T-helper 2 cell treated with Interferon-gamma antibody and Interleukin-4, amounts not matched to agents 5 μg/mL and 100 μg/mL, for 36 hours (primary cell): ENCODE measurements at places on chromosomes 7 and 10.
A peak's percentile ranks its signal among the peaks of the same experiment; 100 is the strongest.

DNA sequence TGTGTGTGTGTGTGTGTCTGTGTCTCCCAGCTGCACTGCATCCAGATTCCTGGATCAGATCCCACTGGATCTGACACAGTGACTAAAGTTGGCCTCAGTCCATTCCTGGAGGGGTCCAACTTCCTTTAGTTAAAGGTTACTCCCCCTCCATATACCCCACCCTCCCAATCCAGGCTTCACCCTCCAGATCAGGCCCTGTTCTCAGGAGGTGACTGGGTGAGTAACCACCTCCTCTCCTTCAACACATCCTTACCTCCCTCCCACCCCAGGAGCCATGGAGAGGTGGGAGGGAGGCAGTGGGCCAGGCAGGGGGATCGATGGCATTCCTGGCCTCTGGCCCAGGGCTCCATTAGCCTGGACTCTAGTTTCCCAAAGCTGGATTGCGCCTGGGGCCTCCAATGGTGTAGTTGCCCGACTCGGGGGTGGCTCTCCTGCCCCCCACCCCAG, 11.3 kb downstream of the KCNIP2 start:
- no peak for DNase-seq

DNA sequence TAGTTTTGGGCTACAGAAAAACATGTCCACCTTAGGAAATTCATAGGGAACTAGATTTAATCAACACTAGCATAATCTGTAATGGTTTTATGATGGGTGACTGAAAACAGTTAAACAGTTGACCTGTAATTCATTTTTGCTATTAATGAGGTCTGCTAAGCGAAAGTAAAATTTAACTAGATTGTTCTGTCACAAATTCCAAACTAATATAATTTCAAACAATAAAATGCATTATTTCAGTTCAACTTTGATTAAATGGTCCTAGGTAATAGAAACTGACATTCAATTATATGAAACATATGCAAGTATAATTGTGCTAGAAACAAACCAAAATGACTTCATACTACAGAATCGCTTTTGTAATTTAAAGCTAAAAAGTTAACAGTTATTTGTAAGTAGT, 6.9 kb downstream of the NOC3L start:
- DNase-seq = no peak

DNA sequence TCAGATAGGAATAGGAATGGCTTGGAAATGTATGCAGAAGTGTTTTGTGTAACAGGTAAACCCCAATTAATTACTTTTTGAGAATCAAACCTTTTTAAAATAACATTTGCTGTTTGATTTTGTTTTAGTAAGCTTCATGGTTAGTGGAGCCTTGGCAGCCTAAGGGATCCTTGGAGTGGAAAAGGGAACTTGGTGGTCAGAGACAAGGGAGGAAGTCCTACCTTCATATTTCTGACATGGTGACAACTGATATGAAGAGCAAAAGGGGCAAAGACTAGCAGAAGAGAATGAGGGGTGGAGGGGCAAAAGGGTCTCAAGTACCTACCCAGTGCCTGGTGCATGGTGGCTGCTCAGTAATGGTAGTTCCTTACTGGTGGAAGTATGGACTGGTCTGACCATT, 32.3 kb downstream of the AHCYL2 start:
- no peak for DNase-seq

DNA sequence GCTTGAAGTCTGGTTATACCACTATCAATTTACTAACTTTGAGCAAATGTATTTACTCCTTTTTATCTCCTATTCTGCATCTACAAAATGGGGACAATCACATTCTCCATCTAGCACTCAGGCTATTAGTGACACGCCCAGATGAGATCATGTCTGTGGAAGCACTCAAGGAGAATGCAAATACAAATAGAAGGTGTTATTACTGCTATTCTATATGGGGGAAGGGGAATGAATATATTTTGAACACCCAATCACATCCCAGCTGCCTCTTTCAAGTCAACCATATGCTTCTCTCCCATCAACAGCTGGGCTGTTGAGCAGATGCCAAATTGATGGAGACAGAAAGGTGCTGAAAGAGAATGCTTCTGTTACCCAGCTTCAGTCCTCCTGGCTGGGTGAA, 23.5 kb downstream of the SGMS1 start:
- DNase-seq = no peak

DNA sequence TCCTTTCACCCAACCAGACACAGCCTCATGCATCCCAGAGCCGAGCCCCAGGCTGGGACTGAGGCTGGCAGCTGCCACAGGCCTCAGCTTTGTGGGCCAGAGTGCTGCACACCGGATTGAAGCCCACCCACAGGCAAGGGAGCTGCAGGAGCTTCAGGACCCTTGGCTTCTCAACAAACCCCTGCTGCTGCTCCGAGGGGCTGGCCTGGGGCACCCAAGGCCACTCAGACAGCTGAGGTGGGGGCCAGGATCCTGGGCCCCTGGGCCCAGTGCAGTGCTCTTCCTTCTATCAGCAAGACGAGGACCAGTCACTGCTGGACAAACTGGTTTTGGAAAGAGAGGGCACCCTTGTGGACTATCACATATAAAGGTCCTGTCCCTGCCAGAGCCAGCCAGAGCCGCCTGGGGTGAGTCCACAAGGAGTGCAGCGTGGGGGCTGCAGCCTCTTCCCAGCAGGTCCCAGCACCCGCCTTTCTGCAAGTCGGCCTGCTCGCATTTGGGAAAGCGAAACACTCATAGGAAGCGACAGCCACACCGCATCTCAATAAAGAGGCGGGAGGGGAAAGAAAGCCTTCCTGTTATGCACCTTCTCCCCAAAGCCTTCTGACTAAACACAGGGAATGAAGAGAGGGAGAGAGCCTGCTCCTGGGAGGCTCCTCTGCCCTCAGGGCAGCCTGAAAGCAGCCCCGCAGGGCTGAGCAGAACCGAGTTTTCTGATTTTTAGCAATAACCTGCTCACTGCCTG, 9.5 kb upstream of the TCERG1L start:
- no peak for DNase-seq

DNA sequence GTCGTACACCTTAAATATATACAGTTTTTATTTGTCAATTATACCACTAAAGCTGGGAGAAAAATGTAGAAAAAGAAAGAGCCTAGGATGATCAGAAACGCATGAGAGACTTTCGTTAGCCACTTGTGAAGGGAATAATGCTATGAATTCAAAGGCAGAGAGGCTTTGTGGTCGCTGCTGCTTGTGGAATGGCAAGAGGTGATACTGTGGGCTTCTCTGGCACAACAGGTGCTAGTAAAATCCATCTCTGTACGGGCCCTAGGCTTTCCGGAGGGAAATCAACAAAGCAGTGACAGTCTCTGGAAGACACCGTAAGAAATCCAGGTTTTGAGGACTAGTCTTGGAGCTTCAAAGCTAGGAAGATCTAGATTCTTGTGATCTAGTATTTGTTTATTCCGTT, 52.6 kb downstream of the LRRC72 start:
- DNase-seq = no peak

DNA sequence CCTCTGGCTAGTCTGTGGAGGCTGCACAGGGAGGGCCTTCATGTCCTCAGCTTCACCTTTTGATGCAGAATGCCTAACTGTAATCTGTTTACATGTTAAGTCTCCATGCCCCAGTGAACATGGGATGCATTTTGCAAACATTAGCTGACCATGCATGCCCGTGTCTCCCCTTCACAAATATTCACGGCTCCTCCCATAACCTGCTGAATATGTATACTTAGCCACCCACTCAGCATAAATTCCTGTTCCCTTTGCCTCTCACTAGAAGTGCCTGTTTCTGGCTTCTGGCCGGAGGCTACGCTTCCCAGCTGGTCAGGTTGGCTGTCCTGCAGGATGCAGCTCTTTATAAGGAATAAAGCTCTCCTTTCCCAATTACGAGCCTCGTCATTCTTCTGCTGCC, 552.7 kb downstream of the DNAJB6 start:
- no peak for DNase-seq

- no peak for DNase-seq
Measured at GRCh38 chr7:8146106-8146787, 115.7 kb downstream of the ICA1 start.

GRCh38 chr10:63396133-63396761, 69.5 kb downstream of the JMJD1C start:
- no peak for DNase-seq

GRCh38 chr10:91796331-91797047, 1.7 kb upstream of the TNKS2 start:
- peak; percentile 53 for DNase-seq

DNA sequence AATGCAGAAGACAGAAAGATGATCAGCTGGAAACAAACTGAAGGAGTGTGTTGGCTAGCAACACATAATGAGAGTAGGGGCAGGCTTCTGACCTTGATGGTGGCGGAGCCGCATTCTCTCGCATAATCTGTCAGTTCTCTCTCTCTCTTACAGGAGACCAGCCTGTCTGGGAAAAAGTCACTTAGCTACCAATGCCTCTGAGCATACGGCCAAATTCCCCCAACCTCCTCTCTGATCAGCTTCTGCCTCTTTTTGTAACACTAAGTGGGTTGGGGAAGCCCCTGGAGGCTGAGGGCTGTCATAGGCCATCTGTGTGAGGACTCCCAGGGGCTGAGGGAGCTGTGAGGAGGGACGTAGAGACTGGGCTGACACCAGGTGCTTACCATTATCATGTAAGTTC, 104.6 kb downstream of the HIPK2 start:
- peak; percentile 33 for DNase-seq

DNA sequence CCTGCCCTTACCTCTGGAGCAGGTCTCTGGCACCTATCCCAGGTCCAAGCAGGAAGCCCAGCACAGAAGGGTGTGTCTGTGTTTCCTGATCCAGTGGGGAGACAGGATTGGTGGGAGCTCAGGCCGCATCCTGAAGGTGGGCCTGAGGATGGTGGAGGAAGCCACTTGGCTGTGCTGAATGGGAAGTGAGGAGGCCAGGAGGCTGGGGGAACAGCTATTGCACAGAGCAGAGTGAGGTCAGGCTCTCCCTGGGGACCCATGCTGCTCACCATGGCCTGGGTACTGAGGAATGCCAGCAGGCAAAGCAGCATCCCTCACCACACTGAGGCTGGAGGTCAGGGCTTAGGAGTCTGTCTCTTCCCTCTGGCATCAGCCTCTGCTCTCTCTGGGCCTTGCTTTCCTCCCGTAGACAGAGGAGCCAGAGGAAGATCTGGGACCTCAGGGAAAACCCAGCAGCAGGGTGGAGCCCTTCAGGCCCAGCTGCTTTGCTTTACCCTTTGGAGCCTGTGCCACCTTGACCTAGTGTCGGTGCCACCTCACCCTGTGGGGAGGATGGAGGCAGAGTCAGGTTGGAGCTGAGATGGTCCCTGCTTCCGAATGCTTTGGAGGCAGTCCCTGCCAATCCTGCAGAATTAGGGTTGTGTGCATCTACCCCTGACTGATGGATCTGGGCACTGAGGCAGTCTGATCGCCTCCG, 39.0 kb downstream of the CDH23 start:
- no peak for DNase-seq

- DNase-seq = peak; percentile 35
Measured at GRCh38 chr10:103244666-103245271, 918 bp upstream of the RPEL1 start.

- no peak for DNase-seq
Measured at GRCh38 chr7:94971051-94971867, 63.9 kb downstream of the PPP1R9A start.

GRCh38 chr10:62805231-62806099, 945 bp downstream of the ADO start:
- DNase-seq = no peak

DNA sequence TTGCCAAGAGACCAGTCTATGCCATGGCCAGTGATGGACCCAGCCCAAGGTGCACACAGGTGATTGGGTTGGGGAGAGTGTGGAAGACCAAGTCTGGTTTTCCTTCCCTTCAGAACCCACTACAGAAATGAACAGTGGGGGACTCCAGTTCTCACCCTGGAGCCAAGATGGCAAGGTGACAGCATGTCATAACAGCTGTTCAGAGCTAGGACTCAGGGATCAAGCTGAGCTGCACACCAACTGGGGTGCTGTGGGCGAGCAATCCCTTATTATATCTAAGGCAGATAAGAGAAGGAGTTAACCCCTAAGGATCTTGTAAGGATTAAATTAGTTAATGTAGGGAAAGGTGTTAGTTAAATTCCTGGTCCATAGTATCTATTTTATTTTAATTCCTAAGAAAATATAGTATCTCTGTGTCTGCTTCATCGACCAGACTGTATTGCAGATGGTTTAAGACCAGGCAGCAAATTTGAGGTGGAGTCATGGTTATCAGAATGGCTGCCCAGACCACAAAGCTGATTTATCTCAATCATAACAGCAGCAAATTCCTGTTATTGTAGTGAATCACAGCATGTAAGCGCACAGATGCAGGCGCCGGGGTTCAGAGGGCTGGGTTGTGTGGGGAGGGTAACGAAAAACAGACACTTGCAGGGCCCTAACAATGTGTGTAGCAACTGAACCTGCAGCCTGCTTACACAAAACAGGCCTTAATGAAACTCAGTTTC, 208.7 kb upstream of the ZNF32 start:
- no peak for DNase-seq

- no peak for DNase-seq
Measured at GRCh38 chr10:77527839-77528238, 109.8 kb downstream of the KCNMA1 start.

DNA sequence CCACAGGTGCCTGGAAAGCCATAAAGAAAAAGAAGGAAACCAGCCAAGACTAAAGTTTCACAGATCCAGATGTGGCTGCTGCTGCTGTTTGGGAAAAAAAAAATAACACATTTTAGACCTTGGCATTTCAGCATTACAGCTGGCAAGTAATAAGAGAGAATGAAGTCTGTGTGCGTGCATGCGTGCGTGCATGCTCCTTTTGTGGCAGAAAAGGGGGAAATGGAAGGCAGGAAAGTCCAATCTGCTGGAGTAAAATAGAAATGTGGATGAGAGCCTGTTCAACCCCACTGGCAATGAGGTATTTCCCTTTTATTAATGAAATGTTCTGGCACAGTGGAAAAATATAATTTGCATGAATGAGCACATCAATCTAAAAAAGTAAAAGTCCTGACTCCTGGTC, 137.0 kb upstream of the SEMA3A start:
- DNase-seq = no peak

- no peak for DNase-seq
Measured at GRCh38 chr10:43585046-43585445, 10.6 kb upstream of the ZNF239 start.

GRCh38 chr10:1434202-1434601, 303.1 kb downstream of the ADARB2 start:
- no peak for DNase-seq

GRCh38 chr7:2483494-2483893, 7.3 kb upstream of the GRIFIN start:
- no peak for DNase-seq

GRCh38 chr7:555551-556160, 36.0 kb upstream of the PDGFA start:
- DNase-seq = no peak

DNA sequence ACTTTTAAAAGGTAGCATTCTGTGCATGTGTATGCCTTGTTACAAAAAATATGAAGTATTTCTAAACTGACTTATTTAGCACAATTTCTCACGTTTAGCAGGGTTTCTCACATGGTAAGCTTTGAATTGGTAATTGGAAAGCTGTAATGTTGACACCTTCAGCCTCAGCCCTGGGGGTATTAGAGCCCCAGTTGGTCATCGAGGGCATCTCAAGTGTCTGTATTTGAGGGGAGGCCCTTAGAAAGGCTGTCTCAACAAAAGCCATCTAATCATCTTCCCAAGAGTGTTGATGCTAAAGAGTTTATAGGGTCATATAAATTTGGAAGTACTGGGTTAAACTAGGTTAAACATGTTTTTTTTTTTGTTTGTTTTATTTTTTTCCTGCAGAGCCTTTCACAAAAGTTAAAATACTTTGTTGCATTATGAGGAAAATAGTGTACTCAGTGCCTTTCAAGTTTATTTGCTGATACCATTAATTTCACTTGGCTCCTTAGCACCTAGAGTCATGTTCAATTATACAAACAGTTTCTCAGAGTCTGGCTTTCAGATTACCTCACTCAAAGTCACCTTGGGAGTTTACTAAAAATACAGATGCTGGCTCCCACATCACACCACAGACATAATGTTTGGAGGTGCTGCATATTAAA, 134.0 kb downstream of the CD36 start:
- DNase-seq = no peak
